ENCODE measurements at places on chromosomes 11 and 22. TPM values are rescaled to one million over a fixed set of nuclear protein-coding genes. Genes with fewer than 3 reads are reported as not detected.

KRTAP5-10 gene
- total RNA-seq: not detected

EEF1G gene
- total RNA-seq: 1,734 TPM

VPS37C gene
- 7.6 TPM for total RNA-seq

OR52N4 gene
- total RNA-seq: not detected

BTBD18 gene
- not detected for total RNA-seq

THY1 gene
- 200 TPM for total RNA-seq

SMIM35 gene
- total RNA-seq: not detected

TXN2 gene
- total RNA-seq: 21.8 TPM

DSCAML1 gene
- not detected for total RNA-seq

MMP27 gene
- total RNA-seq: not detected

ADAMTS8 gene
- total RNA-seq: 0.28 TPM

NXPE4 gene
- not detected for total RNA-seq

OR8D4 gene
- not detected for total RNA-seq

TESMIN gene
- total RNA-seq: not detected

CCDC89 gene
- 3.3 TPM for total RNA-seq

ABTB2 gene
- total RNA-seq: 3.1 TPM

HBG1 gene
- not detected for total RNA-seq

PRODH gene
- 0.18 TPM for total RNA-seq

RCN1 gene
- 350 TPM for total RNA-seq

ABCG4 gene
- 0.14 TPM for total RNA-seq

SAA2 gene
- total RNA-seq: 0.28 TPM

KCNQ1 gene
- total RNA-seq: not detected

HBB gene
- total RNA-seq: not detected

SLC22A9 gene
- total RNA-seq: not detected

DEFB131B gene
- total RNA-seq: not detected

SLC17A6 gene
- total RNA-seq: not detected

MYO7A gene
- total RNA-seq: 0.09 TPM

FDXACB1 gene
- total RNA-seq: 1.3 TPM

APOBEC3B gene
- total RNA-seq: 0.37 TPM

SPDYC gene
- total RNA-seq: not detected

SYCE3 gene
- total RNA-seq: 0.37 TPM

FBLN1 gene
- total RNA-seq: 118 TPM

OR2AG1 gene
- not detected for total RNA-seq

LMO1 gene
- total RNA-seq: not detected

HSPB2 gene
- 0.18 TPM for total RNA-seq

All from smooth muscle cell of bladder (primary cell).